Fibroblast of skin of left biceps (primary cell): ENCODE measurements at places on chromosomes 5 and 9.

DNA sequence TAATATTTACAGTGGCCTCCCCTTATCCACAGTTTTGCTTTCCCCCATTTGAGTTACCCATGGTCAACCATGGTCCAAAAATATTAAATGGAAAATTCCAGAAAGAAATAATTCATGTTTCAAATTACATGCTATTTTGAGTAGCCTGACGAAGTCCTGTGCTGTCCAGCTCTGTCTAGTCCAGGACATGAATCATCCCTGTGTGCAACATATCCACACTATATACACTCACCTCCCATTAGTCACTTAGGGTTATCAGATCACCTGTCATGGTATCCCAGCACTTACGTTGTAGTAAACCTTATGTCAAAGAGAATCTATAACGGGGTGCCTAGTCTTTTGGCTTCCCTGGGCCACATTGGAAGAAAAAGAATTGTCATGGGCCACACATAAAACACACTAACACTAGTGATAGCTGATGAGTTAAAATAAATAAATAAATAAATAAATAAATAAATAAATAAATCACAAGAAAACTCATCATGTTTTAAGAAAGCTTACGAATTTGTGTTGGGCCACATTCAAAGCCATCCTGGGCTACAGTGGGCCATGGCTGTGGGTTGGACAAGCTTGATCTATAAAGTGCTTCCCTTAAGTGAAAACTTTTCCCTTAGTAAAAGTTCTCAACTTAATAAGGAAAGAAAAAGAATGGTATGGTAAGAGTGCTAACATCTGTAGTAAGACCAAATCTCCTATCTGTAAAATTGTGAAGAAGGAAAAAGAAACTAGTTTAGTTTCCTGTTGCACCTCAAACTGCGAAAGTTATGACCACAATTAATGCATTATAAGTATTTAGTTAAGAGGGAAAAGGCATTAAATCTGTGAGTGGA is 15.9 kb upstream of the OMD start:
- no peak for DNase-seq

DNA sequence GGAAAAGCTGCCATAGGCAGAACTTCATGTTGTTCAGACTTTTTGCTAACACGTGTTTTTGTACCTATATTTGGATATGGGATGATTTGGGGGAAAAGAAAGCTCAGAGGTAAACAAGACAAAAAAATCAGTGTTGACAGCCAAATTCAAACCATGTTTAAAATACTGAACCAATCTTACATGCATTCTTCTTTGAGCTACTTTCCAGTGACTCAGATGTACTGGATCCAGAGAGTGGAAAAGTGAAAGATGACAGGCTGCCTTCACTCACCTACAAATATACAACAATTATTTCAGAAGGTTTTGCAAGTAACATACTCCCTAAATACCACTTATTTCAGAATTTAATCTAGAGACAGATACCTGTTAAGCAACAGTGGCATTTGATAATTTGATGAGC is 165.7 kb downstream of the MPDZ start:
- no peak for DNase-seq

- DNase-seq, result no peak
Measured at GRCh38 chr9:136103651-136104487, 8.8 kb upstream of the NACC2 start.

GRCh38 chr5:87944553-87945285 is 323.9 kb downstream of the TMEM161B start:
- DNase-seq, result no peak
